LoVo (cell line): ENCODE measurements at places on chromosomes 1 and 21.

DNA sequence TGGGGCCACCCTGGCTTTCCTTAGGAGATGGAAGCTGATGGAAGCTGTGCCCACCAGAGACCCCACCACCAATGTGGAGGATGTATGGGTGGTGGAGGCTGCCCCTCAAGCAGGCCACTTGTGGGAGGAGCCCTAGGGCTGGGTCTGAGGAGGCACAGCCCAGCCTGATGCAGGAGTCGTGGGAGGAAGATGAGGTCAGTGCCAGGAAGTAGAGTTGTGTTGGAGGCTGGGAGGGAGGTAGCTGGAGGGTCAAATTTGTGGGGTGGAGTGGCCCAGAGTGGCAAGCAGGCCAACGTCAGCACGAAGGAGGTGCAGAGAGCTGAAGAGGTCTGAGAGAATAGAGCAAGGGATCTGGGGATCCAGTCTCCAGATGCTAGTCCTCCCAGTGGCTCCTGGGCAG, 119.0 kb upstream of the USP24 start:
- no peak for DNase-seq

DNA sequence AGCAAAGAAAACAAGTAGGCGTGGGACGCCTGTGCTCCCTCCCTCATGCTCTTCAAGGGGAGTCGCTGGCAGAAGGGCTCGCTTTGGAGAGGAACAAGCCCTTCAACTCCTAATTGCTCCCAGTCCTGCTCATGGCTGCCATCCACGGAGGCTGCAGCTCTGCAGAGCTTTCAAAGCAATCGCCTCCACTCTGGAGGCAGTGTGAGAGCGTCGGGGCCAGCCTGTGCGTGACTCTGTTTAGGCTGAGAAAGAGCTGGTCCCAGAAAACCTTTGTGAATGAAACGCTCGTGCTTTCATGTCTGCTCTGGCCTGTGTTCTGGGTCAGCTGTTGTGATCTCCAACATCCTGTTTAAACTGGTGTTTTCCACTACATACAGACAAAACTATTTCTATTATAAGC, 23.9 kb upstream of the RUNX1 start:
- no peak for DNase-seq

- no peak for DNase-seq
These were observed 796.3 kb downstream of the BRINP3 start for GRCh38 chr1:189681252-189681919.

DNA sequence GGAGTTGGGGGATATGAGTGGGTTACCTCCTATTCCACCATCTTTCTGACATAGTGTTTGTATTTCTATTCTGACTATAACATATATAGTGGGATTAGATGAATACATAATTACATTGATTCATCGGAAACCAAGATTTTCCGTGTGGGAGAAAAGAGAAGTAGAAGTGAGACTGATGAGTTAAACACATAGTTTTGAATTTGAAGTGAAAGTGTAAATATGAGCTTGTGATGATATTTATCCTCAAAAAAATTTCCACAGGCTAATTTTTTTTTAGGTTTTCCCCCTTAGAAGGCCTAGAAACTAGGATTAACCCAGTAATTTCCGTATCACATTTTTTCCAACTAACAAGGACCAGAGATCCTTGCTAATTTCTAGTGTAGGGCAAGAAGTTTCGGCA, 6.9 kb downstream of the CD1B start:
- DNase-seq = no peak

GRCh38 chr1:157963713-157964112, 29.7 kb upstream of the KIRREL1 start:
- peak; percentile 60 for DNase-seq

- DNase-seq = no peak
These were observed 57.5 kb downstream of the TYW3 start for GRCh38 chr1:74790453-74790852.

DNA sequence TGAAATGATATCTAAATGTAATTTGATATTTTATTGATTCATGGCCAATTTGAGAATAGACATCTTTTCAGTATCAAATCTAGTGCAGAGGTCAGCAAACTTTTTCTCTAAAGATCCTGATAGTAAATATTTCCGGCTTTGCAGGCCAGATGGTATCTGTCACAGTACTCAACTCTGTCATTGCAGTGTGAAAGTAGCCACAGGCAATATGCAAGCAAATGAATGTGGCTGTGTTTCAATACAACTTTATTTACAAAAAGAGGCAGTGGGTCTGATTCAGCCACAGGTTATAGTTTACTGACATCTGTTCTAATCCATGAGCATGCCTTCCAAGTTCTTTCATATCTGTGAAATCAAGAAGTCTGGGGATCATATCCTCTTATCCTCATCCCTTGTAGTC, 221.2 kb downstream of the PRDM2 start:
- no peak for DNase-seq

GRCh38 chr1:234235434-234235881, 137.8 kb upstream of the COA6 start:
- no peak for DNase-seq

GRCh38 chr1:59593798-59594790, 220.7 kb upstream of the HOOK1 start:
- no peak for DNase-seq

GRCh38 chr1:15900662-15901279, 53.3 kb downstream of the SPEN start:
- DNase-seq = no peak

DNA sequence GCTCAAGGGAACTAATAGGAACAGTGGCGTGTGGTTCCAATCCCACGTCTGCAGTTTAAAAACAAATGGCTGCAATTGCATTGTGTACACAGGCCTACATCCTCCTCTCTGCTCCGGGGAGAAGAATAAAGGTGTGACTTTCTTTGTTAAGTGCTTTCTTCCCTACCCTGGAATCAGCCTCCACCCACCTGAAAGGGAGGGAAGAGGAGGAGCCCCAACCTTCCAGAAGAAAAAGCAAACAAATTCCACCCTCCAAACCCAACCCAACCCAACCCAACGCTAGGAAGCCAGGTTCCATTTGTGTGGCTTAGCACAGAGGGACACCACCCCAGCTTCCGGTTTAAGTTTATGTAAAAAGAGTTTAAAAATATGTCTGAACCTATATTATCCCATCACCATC, 11.8 kb upstream of the BACE2 start:
- DNase-seq = no peak

GRCh38 chr1:51624855-51625254, 8.0 kb downstream of the OSBPL9 start:
- no peak for DNase-seq

- DNase-seq = no peak
These were observed 660.7 kb downstream of the PTPRU start for GRCh38 chr1:29896791-29897714.

DNA sequence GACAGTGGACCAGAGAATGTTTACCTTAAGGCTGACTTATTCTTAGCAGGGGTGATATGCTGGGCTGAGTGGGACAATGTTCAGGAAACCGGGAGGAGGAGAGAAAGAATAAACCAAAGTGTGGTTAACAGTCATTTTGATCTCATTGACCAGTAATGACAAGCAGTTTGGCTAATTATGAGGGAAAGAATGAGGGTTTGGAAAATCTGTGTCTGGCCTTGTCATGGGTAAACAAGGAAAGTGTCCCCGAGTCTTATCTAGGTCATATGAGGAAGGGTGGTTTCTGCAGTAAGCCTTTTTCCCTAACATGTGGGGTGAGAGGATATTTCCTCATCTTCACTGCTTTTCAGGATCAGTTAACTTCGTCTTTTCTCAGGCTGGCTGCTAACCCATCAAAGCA, 155.0 kb downstream of the TPR start:
- DNase-seq = no peak

- no peak for DNase-seq
These were observed 108.7 kb upstream of the IGSF21 start for GRCh38 chr1:17998889-17999288.

DNA sequence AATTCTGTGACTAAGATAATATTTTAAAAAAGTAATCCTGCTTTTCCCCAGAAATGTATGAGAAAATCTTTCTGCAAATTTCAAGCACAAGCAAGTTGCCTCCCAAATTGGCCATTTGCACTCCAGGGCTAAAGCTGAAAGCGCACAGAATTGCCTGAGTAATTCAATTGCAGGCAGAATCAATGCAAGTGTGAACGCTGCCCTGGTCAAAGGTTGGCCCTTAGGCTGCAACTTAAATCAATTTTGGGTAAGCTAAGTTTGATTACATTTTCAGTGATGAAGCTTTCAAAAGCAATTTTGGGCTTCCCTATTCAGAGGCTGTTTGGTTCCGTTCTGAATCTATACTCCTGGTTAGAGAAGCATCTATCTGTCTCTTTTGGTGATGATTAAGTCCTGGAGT, 501.8 kb upstream of the ZRANB2 start:
- no peak for DNase-seq
